SK-N-DZ (cell line): ENCODE measurements at places on chromosomes 11 and 22.

DNA sequence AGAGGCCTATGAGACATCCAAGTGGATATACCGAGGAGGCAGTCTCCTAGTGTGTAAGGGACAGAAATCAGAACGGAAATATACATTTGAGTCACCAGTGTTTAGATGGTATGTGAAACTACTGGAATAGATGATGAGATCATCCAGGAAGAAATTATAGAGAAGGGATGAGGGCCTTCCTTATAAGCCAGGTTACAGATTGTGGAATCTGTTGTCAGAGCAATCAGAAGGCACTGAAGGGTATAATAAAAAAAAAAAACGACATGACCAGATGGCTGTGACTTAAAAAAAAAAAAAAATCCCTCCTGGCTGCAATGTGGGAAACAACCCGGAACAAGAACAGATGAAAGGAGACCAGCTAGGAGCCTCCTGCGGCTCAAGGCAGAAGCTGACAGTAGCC is 2.7 kb downstream of the MAJIN start:
- DNase-seq, result no peak

- DNase-seq, result no peak
Measured at GRCh38 chr11:66012946-66013761, 1.3 kb downstream of the CST6 start.

GRCh38 chr11:34707462-34707840 is 86.6 kb downstream of the EHF start:
- DNase-seq, result no peak

GRCh38 chr11:64833198-64833502 is 11.3 kb downstream of the CDC42BPG start:
- no peak for DNase-seq

DNA sequence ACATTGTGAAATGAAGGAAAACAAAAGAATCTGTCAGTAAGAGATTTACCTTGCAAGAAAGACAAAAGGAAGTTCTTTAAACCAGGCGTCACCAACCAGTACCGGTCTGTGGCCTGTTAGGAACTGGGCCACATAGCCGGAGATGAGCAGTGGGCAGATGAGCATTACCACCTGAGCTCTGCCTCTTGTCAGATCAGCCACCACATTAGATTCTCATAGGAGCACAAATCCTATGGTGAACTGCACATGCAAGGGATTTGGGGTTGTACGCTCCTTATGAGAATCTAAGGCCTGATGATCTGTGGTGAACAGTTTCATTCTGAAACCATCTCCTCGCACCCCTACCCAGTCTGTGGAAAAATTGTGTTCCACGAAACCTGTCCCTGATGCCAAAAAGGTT is 108.2 kb downstream of the CYP2R1 start:
- no peak for DNase-seq
